ENCODE measurements at places on chromosomes 16 and 17.

- DNase-seq, result no peak
Measured at GRCh38 chr17:81902653-81903414, 796 bp downstream of the NPB start.

- peak; percentile 19 for DNase-seq
Measured at GRCh38 chr16:67255553-67256221, 6.9 kb downstream of the SLC9A5 start.

DNA sequence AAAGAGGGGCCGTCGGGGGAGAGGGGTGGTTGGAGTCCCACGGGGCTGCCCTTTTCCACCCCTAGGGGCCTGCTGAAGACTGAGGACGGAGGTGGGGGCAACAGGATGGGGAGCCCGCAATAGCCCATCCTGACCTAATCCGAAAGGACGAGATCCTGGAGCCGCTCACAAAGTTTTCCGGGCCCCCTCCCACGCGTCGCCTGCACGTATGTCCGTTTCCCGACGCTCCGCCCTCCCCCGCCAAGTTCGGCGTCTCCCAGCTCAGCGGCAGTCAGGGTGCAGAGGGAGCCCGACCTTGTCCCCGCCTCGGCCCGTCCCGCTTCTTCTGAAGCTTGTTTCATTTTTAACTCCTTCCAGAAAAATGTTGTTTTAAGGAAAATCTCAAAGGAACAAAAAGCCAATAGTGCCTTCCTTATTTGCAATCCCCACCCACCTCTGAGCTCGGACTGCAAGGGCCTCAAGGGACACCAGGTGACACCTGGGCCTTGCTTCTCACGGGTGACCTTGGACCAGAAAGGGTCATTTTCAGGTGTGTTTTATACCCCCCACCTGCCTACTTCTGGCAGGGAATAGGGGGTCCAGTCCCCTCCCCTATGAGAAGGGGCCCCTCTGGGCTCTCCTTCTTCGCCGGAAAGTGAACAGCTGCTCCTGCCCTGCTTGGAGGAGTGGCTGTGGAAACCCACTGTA, 3.4 kb upstream of the ZNF423 start:
- peak; percentile 85 for DNase-seq

- peak; percentile 55 for DNase-seq
Measured at GRCh38 chr17:46770818-46771560, 47.5 kb downstream of the WNT3 start.

- DNase-seq, result no peak
Measured at GRCh38 chr17:13725288-13725990, 123.7 kb upstream of the HS3ST3A1 start.

- DNase-seq, result no peak
Measured at GRCh38 chr16:19142939-19143598, 25.0 kb upstream of the SYT17 start.

- DNase-seq, result no peak
Measured at GRCh38 chr16:50709980-50710379, 16.6 kb downstream of the NOD2 start.

DNA sequence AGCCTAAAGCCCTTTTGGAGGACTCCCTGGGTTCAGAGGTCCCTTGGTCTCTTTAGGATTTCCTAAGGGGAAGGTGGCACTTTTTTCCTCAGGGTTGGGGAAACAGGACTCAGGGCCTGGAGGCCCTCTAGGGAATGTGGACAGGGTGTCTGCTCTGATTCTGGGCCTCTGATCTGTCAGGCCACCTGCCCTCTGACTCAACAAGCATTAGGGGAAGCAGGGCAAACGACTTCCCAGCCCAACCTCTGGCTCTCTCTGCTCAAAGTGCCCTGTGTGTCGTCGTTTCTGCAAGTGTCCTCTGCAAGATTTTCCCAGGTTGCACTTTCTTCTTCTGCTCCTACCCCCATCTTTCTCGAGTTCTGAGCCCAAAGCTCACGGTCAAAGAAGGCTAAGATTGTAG, 6.6 kb upstream of the IGFBP4 start:
- no peak for DNase-seq

GRCh38 chr16:67115639-67116038, 5.9 kb downstream of the PHAF1 start:
- no peak for DNase-seq

- peak; percentile 15 for DNase-seq
Measured at GRCh38 chr16:48687421-48688038, 77.5 kb upstream of the N4BP1 start.

DNA sequence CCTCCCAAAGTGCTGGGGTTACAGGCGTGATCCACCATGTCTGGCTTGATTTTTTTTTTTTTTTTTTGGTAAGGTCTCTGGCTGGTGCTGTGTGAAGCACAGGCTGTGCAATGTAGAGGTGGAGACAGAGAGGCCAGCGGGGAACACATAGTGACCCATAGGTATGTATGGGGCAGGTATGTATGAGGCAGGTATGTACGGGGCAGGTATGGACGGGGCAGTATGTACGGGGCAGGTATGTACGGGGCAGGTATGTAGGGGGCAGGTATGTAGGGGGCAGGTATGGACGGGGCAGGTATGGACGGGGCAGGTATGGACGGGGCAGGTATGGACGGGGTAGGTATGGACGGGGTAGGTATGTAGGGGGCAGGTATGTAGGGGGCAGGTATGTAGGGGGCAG, 5.0 kb downstream of the RPL3L start:
- DNase-seq, result no peak

GRCh38 chr16:89375686-89376085, 114.7 kb downstream of the ANKRD11 start:
- DNase-seq, result no peak

Measured in ovary (tissue), 10 donors.